ENCODE measurements at places on chromosomes 2 and 18.

- DNase-seq, result no peak
Observed at GRCh38 chr2:96409081-96409819, 73.7 kb downstream of the NCAPH start.

- no peak for DNase-seq
Observed at GRCh38 chr2:36214691-36215090, 140.9 kb upstream of the CRIM1 start.

GRCh38 chr2:236973343-236973980 lies 112.2 kb upstream of the COPS8 start:
- no peak for DNase-seq

DNA sequence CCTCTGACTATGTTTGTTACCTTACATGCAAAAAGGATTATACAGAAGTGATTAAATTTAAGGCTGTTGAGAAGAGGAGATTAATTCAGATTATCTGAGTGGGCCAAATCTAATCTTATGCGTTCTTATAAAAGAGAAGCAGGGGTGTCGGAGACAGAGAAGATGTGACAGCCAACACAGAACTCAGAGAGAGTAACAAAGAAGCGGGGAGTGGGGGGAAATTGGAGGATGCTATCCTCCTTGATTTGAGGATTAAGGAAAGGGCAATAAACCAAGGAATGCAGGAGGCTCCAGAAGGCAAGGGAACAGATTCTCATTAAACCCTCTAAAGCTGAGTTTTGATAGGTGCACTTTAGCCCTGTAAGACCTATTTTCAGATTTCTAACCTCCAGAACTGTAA lies 291.3 kb upstream of the REG3G start:
- DNase-seq, result no peak

- no peak for DNase-seq
Observed at GRCh38 chr2:24482251-24482971, 8.6 kb upstream of the NCOA1 start.

DNA sequence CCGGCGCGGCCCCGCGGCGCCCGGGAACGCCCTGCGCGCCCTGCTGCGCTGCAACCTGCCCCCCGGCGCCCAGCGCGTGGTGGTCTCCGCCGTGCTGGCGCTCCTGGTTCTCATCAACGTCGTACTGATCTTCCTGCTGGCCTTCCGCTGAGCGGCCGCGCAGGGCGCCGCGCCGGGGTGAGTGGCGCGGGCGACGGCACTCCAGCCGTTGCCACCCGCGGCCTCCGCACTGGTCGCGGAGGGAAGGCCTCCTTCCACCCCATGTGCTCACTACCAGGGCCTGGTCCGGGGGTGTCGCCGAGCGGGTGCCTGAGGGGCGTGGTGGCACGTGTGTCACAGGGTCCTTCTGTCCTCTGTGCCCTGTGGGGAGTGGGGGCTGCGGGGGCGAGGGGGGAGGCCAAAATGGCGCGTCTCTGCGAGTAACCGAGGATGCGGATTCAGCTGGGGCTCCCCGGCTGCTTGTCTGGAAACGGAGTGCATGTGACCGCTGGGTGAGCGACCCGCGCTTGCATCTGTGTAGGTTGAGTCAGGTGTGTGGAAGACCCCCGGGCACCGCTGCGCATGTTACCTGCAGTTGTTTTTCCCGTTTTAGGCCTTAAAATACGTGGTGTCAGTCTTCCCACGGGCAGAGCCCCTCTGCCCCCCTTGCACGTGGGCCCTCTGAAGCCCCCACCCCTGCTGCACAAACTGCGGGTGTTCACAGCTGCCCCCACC lies 58.0 kb downstream of the FAM168B start:
- no peak for DNase-seq

GRCh38 chr2:33532146-33532545 lies 55.7 kb downstream of the RASGRP3 start:
- DNase-seq, result no peak

DNA sequence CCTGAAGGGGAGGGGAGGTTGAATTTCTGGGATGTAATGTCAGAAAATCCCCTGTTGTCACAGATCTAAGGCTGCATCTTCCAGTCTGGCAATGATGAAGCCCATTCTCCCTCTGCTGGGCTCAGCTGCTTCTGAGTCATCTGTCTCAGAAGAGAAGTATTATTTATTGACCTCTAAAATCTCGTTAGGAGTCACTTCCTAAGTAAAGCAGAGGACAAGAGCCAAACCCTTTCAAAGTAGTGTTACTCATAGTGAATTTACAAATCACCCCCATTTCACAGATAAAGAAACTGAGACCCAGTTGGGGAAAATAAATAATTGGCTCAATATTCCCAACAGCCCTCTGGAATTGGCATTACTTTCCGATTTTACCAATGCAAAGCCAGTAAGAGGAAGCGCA lies 167.3 kb upstream of the SKOR2 start:
- DNase-seq, result no peak

DNA sequence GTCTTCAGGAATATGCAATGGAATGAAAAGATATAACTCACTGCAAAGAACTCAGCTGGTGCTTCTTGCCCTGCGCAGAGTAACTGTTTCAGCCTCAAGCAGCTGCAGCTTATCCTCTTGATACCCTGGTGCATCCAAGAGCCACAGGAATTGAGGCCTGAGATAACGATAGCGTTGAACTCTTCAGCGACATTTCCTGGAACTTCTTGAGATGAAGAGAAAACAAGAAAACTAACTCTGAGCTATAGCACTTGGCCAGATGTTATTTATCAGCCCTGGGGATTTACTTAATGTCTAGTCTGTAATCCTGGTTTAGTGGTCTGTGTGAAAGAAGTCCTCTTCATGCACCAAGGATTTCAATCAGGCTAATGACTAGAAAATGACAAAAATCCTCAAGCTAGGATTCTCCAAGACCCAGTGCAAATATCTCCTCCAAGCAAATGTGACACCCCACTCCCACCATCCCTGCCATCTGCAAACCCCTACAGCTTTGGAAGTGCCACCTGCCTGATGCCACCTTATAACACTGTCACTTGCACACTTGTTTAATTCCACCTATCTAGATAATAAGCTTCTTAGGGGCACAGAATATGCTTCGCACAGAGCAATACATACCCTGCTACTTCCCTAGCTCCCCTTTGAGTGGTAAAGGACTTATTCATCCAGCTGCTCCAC lies 40.6 kb downstream of the EHD3 start:
- DNase-seq, result no peak

GRCh38 chr2:60475123-60475830 lies 78.2 kb downstream of the BCL11A start:
- no peak for DNase-seq
